ENCODE measurements at places on chromosomes 3 and 15.

DNA sequence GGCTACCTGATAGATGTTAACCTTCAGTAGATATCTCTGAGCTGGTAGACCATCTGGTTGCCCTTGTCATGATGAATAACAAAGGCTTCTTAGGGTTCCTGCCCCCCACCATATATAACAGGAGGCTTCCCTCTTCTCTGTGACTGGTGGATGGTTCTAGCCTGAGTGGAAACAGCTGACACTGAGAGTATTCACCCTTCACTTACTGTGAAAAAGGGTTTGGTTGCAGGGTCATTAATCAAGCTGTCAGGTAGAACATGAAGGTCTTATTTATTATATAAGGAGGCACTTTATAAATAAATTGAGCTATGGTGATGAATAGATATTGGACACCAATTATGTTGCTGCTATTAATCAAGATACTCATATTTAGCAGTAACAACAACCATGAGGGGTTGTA is 58.6 kb downstream of the CACNA2D3 start:
- no peak overlapping the region for H3K27ac ChIP-seq
- no peaks in the 10 kb centered on the region for H3K36me3 ChIP-seq

DNA sequence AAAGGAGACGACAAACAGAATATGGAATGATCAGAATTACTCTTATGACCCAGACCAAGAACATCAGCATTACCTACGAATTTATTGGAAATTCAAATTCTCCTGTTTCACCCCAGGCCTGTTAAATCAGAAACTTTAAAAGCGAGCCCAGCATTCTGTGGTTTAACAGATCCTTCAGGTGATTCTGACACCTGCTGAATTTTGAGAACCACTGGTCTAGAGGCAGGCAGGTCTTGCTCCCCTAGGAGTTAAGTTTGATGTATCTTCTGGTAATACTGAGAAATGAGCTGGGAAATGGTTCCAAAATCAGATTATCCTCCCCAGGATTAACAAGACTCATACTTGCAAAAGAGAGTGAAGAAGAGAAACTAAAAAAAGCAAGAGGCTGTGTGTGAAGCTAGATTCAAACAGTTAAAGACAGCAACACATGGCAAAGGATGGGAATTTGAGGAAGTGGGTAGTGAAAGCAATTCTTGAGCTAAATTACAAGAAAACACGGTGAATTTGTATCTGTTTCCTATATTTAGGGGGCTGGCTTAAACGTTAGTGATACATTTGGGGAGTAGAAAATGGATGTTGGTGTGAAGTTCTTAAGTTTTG is 66.0 kb downstream of the FLNB start:
- peaks cover 18% of the 10 kb centered on the region for H3K36me3 ChIP-seq
- peaks cover 16% of the 10 kb centered on the region for H3K4me1 ChIP-seq
- no peak for DNase-seq
- H3K27me3 ChIP-seq, result no peaks in the 10 kb centered on the region
- no peak overlapping the region for H3K27ac ChIP-seq
- no peak overlapping the region for H3K4me3 ChIP-seq

- no peak overlapping the region for H3K4me3 ChIP-seq
- H3K27ac ChIP-seq, result no peak overlapping the region
- H3K27me3 ChIP-seq, result no peaks in the 10 kb centered on the region
- DNase-seq, result peak; percentile 34
- H3K4me1 ChIP-seq, result no peaks in the 10 kb centered on the region
- no peaks in the 10 kb centered on the region for H3K36me3 ChIP-seq
Measured at GRCh38 chr3:175398676-175399075, 539.5 kb downstream of the NAALADL2 start.

DNA sequence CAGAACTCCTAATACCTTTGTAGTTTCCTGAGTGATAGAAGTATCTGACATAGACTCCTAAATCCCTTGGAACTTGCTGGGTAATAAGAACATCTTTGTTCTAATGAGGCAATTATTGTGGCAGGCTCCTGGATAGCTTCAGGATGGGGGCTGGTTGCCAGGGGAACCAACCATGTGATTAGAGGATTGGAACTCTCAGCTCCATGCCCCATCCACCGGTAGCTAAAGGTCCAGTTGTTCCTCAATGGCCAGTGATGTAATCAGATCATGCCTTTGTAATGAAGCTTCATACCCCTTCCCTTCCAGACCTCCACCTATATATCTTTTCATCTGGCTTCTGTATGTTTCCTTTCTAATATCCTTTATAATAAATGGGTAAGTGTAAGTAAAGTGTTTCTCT is 221.2 kb upstream of the ALCAM start:
- H3K27ac ChIP-seq, result no peak overlapping the region
- H3K4me1 ChIP-seq, result no peaks in the 10 kb centered on the region
- no peaks in the 10 kb centered on the region for H3K36me3 ChIP-seq
- no peaks in the 10 kb centered on the region for H3K27me3 ChIP-seq

DNA sequence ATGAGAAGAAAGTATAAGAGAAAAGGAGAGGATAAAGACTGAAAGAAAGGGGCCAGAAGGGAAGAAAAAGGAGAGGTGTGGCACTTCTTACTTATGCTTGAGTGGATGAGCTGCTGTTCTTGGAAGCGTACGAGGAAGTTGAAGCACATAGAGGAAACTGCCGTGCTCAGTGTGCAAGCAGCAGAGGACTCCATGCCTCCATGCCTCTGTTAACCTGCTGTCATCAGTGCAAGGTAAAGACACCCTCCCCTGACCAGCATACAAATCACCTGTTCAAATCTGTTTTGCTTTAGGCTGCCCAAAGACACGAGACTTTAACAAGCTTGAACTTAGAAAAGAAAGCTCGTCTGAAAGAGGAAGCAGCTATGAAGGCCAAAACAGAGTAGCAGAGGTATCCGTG is 6.4 kb downstream of the WDR5B start:
- no peaks in the 10 kb centered on the region for H3K27me3 ChIP-seq
- DNase-seq, result no peak
- H3K27ac ChIP-seq, result no peak overlapping the region
- no peaks in the 10 kb centered on the region for H3K4me1 ChIP-seq
- no peak overlapping the region for H3K4me3 ChIP-seq
- H3K36me3 ChIP-seq, result peaks cover 88% of the 10 kb centered on the region

- H3K36me3 ChIP-seq, result no peaks in the 10 kb centered on the region
- no peak overlapping the region for H3K4me3 ChIP-seq
- H3K27me3 ChIP-seq, result no peaks in the 10 kb centered on the region
- H3K4me1 ChIP-seq, result peaks cover 2% of the 10 kb centered on the region
- DNase-seq, result no peak
Measured at GRCh38 chr15:35506272-35506870, 39.6 kb downstream of the DPH6 start.

DNA sequence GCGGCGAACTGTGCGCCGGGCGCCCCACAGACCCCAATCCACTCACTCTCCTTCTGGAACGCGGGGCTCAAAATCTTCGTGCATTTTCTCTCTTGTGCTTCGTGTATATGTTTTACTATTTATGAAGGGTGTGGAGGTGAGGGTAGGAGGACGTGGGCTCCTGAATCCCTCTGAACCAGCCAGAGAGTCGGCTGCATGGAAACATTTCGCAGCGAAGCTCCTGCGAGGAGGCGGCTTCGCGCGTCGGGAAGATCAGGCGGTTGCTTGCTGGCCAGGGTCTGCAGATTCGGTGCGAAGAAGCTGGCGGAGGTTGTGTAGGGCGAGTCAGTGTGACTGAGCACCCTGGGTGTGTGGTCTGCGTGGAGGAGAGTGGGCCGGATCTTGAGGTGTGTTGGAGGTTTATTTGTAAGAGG is 1.1 kb downstream of the CNTN4 start:
- no peaks in the 10 kb centered on the region for H3K36me3 ChIP-seq
- peaks cover 21% of the 10 kb centered on the region for H3K4me1 ChIP-seq
- peak; percentile 40 for DNase-seq
- no peak overlapping the region for H3K4me3 ChIP-seq

DNA sequence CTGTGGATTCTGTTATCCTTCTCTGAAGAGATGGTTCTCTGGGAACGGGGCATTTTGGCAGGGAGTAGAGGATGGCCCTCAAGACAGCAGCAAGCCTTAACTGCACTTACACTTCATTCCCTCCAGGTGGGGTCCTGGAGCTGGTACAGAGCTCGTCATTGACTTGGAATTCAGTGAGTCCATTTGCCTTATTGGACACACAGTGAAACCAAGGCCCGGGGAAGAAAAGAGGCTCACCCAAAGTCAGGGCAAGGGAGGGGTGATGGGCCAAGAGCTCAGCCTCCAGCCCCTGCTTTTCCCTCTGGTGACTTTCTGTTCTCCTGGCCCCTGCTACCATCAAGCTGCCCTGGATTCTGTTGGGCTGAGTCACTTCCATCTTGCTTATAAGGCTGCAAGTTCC is 125.6 kb downstream of the ETFA start:
- no peak overlapping the region for H3K4me3 ChIP-seq
- H3K36me3 ChIP-seq, result no peaks in the 10 kb centered on the region
- peak; percentile 77 for DNase-seq
- no peak overlapping the region for H3K27ac ChIP-seq

DNA sequence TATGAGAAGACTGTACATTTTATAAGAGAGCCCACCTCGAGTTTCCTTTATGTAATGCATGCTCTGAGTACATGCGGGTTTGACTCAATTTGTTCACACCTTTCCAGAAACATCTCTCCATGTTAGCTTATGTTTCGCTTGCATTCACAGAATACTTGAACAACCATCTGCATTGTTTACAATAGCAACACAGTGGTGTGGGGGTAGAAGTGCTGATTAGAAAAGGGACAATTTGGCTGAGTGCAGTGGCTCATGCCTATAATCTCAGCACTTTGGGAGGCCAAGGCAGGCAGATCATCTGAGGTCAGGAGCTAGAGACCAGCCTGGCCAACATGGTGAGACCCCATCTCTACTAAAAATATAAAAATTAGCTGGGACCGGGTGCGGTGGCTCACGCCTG is 60.9 kb downstream of the NCEH1 start:
- H3K4me3 ChIP-seq, result no peak overlapping the region
- H3K27me3 ChIP-seq, result no peaks in the 10 kb centered on the region
- no peaks in the 10 kb centered on the region for H3K36me3 ChIP-seq
- peaks cover 8% of the 10 kb centered on the region for H3K4me1 ChIP-seq
- no peak for DNase-seq

DNA sequence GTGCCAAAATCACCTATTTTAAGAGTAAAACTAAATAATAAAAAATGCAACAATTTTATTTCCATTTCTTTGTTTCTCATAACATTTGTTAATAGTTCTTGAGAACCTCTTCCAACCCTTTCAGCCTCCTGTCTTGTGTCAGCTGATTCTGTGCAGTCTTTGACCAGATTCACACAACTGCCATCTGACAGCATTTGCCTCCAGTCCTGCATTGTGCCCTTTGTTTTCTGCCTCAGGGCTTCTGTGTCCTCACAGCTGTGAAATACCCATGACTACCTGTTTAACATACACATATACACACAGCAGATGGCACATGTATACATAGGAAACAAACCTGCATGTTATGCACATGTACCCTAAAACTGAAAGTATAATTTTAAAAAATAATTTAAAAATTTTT is 13.2 kb upstream of the CNTN6 start:
- H3K4me1 ChIP-seq, result no peaks in the 10 kb centered on the region
- no peak overlapping the region for H3K27ac ChIP-seq
- H3K27me3 ChIP-seq, result no peaks in the 10 kb centered on the region
- no peak overlapping the region for H3K4me3 ChIP-seq
- no peaks in the 10 kb centered on the region for H3K36me3 ChIP-seq

DNA sequence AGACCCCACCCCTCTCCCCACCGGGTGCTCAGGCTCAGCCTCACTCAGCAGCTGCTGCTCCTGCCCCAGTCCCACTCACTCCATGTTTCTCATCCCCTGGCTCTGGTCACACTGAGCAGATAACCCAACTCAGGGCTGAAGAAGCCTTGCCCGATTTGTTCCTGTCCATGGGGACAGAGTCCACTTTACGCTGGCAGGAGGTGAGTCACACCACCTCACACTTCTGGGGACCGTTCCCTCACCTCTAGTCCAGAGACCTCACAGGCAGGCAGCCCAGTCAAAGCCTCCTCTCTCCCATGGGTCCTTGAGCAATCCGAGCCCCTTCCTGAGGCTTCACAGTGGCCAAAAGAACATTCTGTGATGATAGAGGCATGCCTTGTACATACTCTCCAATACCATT is 1.4 kb downstream of the CIDEC start:
- H3K4me3 ChIP-seq, result no peak overlapping the region
- DNase-seq, result no peak
- no peaks in the 10 kb centered on the region for H3K36me3 ChIP-seq
- no peak overlapping the region for H3K27ac ChIP-seq

GRCh38 chr3:133880287-133880686 is 15.4 kb downstream of the RAB6B start:
- no peaks in the 10 kb centered on the region for H3K36me3 ChIP-seq
- peaks cover 26% of the 10 kb centered on the region for H3K27me3 ChIP-seq
- no peak overlapping the region for H3K27ac ChIP-seq

DNA sequence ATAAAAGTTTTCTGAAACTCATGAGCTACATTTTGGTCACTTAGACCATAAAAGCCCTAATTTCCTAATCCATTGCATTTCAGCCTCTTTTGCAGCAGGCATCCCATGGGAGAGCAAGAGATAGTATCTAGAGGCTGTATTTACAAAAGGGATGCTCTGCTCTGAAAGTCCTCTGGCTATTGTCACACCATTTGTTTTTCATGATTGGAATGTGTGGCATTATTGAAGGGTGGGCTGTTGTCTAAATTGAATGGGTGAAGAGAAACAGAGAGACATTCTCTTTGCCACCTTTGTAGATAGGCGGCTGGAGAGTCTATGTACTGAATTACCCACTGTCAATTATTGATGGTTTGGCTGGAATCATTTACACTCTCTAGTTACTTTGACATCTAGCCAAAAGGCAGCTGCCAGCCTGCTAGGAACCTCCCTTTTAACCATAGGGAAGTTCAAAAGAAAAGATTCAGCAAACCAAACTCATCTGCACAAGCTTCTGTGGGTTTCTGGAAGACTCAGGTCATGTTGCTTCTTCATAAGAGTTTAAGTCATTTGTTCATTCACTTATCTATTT is 89.8 kb upstream of the RARB start:
- no peak for DNase-seq
- no peaks in the 10 kb centered on the region for H3K36me3 ChIP-seq
- H3K4me3 ChIP-seq, result no peak overlapping the region
- H3K4me1 ChIP-seq, result no peaks in the 10 kb centered on the region

DNA sequence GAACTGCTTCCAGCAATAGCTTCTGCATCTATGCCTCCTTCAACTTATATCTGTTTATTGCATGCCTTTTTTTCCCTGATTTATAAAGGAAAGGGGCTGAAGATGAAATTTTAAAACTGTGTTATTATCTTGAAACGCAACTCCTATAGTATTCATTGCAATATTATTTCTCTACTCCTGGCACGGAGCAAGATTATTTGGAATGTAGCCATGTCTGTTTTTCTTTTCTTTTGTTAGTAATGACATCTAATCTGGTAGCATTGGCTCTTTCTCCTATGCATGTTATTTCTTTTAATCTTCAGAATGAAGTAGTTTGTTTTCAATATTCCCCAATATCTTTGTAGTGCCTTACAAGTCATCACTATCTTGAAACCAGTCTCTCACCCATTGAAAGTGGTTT is 33.6 kb downstream of the KCNMB2 start:
- H3K4me1 ChIP-seq, result no peaks in the 10 kb centered on the region
- H3K27ac ChIP-seq, result no peak overlapping the region
- no peaks in the 10 kb centered on the region for H3K36me3 ChIP-seq
- H3K4me3 ChIP-seq, result no peak overlapping the region
- no peaks in the 10 kb centered on the region for H3K27me3 ChIP-seq
- DNase-seq, result no peak
